ENCODE measurements at places on chromosomes 4 and X. TPM values are rescaled to one million over a fixed set of nuclear protein-coding genes. Genes with fewer than 3 reads are reported as not detected.

Gene UGT2A1
- not detected for total RNA-seq

- DNase-seq: no peak
Observed at GRCh38 chr4:137762591-137762990, 230.3 kb upstream of the PCDH18 start.

DNA sequence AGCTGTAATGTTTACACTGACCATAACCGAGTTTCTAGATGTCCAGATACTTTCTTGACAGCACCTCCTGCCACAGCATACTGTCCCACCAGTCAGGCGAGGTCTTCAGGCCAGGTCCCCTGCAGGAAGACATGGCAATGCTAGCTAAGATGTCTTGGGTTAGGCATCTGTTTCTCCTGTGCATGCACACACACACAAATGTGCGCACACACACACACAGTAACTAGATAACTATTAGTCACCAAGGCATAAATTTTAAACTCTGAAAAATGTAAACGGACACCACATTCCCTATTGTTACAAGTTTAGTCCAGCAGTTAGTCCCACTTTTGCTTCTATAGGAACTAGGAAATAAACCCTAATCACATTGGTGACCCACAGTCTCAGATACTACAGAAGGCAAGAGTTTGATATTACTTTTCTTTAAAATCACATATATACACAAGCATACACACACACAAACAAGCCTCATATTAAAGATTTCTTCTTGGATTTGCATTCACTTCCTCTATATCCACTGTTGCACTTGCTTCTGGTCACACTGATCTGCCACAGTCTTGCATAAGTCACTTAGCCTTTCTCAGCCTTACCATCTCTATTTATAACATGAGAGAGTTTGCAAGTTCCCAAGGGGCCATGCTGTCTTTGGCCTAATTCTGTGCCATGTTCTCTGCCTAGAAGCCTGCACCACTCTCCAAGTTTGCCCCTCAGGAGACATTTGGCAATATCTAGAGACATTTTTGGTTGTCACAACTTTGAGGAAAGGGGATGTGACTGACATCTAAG is 32.2 kb downstream of the IL21 start:
- DNase-seq: no peak

Gene ADGRG2
- 4.3 TPM for total RNA-seq

DNA sequence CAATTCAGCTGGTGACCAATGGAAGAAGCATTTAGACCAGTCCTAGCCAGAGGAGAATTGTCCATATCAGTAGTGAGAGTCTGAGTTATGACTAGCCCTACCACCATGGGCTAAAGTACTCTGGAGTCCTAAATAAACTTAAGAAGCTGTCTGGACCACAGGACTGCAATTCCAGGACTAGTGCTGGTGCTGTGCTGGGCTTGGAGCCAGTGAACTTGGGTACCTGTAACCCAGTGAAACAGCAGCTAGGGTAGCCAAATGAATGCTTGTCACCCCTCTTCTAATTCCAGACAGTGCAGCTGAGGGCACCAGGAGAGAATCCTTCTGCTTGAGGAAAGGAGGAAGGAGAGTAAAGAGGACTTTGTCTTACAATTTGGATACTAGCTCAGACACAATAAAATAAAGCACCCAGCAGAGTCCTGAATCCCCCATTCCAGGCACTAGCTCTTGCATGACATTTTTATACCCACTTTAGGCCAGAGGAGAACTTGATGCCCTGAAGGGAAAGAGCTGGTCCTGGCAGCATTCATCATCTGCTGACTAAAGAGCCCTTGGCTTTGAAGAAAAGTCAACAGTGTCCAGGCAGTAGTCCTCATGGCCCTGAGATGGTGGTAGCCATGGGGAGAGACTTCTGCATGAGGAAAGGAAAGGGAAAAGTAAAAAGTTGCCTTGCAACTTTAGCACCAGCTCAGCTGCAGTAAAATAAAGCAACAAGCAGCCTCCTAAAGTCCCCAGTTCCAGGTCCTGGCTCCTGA is 2675.7 kb downstream of the PCDH7 start:
- no peak for DNase-seq

DNA sequence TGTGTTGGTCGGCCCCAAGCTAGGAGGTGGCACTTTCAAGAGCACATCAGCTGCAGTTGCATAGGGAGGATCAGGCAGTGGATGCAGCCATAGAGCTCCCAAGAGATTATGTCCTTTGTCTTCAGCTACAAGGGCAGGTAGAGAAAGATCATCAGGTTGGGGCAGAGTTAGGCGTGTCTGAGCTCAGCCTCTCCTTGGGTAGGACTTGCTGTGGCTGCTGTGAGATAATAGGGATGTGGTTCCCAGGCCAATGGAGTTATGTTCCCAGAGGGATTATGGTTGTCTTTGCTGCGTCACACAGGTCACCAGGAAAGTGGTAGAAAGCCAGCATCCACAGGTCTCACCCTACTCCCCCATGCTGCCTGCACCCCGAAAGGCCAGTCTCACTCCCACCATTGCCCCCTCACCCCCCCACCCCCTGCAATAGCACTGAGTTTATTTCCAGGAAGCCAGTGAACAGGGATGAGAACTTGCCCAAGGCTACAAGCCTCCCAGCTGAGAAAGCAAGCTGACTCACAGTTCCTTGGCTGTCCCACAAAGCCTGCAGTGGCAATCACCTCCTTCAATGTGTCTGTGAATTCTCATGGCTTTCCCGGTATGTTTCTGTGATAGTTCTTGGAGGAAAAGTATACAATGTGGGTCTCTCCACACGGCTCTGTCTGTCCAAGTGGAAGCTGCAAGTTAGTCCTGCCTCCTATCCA is 148.4 kb downstream of the STPG2 start:
- no peak for DNase-seq

Gene IL3RA
- total RNA-seq: 10.7 TPM

- no peak for DNase-seq
Observed at GRCh38 chr4:75769036-75769435, 44.7 kb downstream of the USO1 start.

DNA sequence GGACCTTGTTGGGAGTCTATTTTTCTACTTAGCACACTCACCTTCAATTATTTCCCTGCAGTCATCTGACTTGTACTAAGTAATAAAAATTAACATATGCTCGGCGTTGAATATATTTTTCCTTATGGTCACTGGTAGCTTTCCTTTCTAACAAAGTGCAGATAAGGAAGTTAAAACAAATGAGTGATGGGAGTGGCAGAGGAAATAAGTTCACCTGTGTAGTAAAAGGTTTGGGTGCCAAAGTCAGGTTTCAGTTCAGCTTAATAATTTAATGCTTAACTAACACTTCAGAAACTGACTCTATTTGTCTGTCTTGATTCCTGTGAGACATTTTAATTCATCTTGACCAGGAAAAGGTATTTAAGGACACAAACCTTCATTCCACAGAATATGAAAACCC is 184.4 kb downstream of the PCDH7 start:
- no peak for DNase-seq

DNA sequence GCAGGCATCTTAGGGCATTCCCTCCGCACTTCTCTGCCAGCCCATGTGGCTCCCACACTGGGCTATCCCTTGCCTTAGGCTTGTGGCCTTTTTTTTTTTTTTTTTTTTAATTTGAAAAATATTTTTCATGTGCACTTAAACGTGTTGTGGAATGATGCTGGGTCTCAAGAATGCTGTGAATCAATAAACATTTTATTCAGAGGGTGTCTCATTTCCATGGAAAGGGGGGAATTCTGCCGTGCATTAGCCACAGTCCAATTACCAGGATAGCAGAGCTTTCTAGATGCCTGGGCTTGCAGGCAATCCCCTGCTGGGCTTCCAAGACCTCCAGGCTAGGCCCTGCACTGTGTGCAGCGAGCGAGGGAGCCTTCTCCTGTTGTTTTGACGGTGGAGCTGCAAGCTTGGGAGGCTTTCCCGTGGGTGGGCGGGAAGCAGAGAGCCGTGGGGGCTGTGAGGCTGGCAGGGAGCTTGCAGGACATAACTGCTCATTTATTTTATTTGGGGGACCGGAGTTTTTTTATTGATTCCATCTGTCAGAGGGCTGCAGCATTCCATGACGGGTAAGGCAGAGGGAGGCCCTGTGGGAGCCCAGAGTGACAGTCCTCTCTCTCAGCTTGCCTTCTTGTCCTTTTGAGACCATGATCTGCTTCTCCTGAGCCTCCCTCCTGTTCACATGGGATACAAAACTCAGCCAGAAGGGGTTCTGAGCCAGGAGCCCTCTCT is 2.6 kb upstream of the CPZ start:
- DNase-seq: no peak

- DNase-seq: peak; percentile 48
Observed at GRCh38 chr4:185304944-185305690, 90.6 kb downstream of the LRP2BP start.

GRCh38 chr4:102222838-102223409 is 122.4 kb downstream of the SLC39A8 start:
- DNase-seq: no peak

Data from tongue (tissue), 3 donors.